ENCODE measurements at places on chromosomes 13 and 19. TPM values are rescaled to one million over a fixed set of nuclear protein-coding genes. Genes with fewer than 3 reads are reported as not detected.

DNA sequence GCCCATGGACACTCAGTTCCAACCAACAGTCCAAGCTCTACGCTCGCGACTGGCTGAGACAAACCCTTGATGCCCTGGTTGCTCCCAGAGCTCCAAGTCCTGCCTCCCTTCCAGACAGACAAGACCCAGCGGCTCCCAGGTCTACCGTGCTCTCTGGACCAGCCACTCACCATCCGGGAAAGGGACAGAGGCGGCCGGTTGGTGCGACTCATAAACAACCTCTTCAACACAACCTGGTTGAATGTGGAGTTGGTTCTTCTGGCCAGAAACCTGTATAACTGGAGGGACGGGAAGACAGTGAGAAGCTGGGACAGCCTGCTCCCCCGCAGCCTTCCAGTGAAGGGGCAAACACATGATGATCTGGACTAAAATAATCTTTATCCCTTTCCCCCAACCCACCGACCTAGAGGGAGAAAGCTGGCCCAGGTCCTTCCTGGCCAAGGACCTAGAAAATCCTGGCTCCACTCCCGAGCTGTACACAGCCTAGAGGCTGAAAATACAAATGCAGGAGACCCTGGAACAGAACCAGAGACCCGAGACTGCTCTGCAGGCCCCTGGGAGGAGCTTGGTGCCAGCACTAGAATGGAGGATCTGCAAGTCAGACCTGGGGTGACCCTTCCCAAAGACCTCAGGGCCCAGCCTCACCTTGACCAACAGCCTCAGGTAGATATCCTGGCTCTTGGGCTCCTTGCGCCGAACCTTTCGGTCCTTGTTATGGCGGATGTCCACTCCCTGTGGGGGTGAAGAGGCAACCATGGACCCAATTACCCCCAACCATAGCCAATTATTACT lies 1.6 kb downstream of the RPL18 start:
- H3K36me3 ChIP-seq: no peaks in the 10 kb centered on the region
- H3K4me1 ChIP-seq: peaks cover 57% of the 10 kb centered on the region
- DNase-seq: no peak
- H3K4me3 ChIP-seq: peak overlapping the region; percentile 75
- no peaks in the 10 kb centered on the region for H3K27me3 ChIP-seq

DNA sequence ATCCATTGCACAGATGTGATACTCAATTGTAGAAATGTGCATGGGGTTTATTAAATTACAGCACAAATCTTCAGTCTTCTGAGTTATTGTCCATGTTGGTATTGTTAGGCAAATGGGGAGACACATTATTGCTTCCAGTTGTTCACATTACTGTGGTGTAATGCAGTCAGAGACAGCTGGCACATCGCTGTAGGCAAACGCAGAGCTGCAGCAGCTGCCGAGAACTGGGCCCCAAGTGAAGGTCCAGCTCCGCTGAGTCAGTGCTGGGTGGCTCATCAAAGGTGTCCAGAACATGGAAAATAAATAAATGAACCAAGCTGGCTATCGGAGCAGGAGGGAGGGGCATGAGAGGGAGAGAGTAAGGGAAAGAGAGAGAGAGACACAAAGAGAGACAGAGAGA lies 299.1 kb upstream of the OBI1 start:
- no peaks in the 10 kb centered on the region for H3K4me1 ChIP-seq
- H3K36me3 ChIP-seq: no peaks in the 10 kb centered on the region
- DNase-seq: no peak
- no peak overlapping the region for H3K4me3 ChIP-seq
- no peak overlapping the region for H3K27ac ChIP-seq
- no peaks in the 10 kb centered on the region for H3K27me3 ChIP-seq

Gene NLRP9
- not detected for total RNA-seq

DNA sequence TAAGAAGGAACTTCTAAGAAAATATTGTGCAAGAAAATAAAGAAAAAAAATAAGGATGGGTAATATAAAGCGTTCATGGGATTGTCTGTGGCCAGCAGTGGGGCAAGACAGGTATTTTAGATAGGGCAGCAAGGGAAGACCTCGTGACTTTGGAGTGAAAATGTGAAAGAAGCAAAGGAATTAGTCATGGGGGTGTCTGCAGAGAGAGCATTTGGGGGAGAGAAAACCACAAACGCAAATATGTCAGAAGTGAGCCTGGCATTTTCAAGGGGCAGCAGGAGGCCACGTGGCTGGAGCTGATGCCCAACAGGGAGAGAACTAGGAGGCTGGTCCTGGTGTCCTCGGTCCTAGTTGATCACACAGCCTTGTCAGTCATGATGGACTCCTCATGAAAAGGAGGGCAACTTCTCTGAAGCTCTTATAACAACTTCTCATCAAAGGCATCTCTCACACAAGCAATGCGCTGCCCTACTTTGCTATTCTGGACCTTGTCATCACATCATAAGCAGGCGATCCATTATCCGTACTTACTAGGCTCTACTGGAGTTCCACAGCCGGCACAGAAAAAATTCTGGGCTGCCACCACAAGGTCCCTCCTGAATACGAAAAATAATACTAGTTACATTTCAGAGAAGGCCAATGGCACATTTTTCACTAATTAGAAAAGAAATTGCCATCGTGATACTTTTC lies 31.0 kb downstream of the RUBCNL start:
- no peak overlapping the region for H3K27ac ChIP-seq
- no peaks in the 10 kb centered on the region for H3K4me1 ChIP-seq
- no peak overlapping the region for H3K4me3 ChIP-seq
- DNase-seq: no peak
- H3K36me3 ChIP-seq: no peaks in the 10 kb centered on the region
- H3K27me3 ChIP-seq: no peaks in the 10 kb centered on the region

Gene SLITRK6
- total RNA-seq: 2.0 TPM

GRCh38 chr19:38060331-38060730 lies 153.3 kb downstream of the SIPA1L3 start:
- H3K36me3 ChIP-seq: no peaks in the 10 kb centered on the region
- H3K27ac ChIP-seq: no peak overlapping the region
- H3K4me3 ChIP-seq: no peak overlapping the region
- DNase-seq: no peak
- no peaks in the 10 kb centered on the region for H3K27me3 ChIP-seq
- H3K4me1 ChIP-seq: no peaks in the 10 kb centered on the region

- H3K36me3 ChIP-seq: peaks cover 4% of the 10 kb centered on the region
- peaks cover 56% of the 10 kb centered on the region for H3K4me1 ChIP-seq
- no peak overlapping the region for H3K4me3 ChIP-seq
Observed at GRCh38 chr19:13003081-13003480, 7.8 kb downstream of the NFIX start.

DNA sequence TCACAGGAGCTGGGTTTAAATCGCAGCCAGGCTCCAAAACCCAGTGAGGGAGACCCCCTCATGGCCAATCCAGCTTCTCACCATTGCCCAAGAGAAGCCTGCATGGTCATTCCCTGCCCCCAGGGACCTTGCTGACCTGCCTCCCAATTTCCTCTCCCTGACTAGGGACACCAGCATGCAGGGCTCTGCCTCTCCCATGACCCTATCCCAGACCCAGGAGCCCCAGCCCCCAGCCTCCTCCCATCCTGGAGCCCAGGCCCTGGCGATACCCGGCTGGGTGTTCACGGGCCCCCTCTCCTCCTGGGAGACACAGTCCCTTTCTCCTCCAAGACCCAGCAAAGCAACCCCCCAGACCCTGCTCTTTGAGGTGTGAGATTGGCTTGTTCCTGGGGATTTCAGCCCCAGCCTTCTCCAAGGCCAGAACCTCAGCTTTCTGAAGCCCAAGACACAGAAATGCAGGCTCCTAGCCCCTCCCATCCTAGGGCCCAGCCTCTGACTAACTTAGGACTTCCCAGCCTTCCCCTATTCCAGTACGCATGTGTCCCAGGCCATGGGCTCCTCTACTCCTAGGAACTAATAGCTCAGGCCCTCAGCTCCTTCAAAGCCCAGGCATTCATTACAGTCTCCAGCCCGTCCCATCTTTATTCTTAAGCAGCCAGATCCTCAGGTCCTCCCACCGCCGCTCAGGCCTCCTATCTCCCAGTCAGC lies 1.1 kb downstream of the GYS1 start:
- DNase-seq: peak; percentile 78
- H3K4me1 ChIP-seq: peaks cover 43% of the 10 kb centered on the region
- peak overlapping the region; percentile 56 for H3K4me3 ChIP-seq
- no peaks in the 10 kb centered on the region for H3K27me3 ChIP-seq
- peak overlapping the region; percentile 86 for H3K27ac ChIP-seq
- H3K36me3 ChIP-seq: no peaks in the 10 kb centered on the region

GRCh38 chr13:30045916-30046704 lies 195.7 kb upstream of the UBL3 start:
- H3K4me3 ChIP-seq: no peak overlapping the region
- H3K27me3 ChIP-seq: no peaks in the 10 kb centered on the region
- DNase-seq: no peak

DNA sequence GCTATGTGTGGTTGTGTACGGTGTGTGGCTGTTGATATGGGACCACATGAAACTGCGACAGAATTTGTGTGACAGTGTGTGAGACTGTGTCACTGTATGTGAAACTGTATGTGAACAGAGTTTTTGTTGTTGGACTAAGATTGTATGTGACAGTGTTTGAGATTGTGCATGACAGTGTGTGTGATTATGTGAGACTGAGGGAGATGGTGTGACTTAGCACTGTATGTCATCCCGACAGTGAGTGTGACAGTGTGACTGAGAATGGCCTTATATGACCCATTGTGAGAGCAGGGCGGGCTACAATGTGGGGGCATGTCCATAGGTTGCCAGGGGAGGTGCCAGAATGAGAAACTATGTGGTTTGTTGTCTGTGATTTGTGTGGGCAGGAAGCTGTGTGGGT lies 930 bp downstream of the ZNF583 start:
- no peak overlapping the region for H3K27ac ChIP-seq
- H3K4me1 ChIP-seq: peaks cover 4% of the 10 kb centered on the region
- DNase-seq: no peak
- no peaks in the 10 kb centered on the region for H3K27me3 ChIP-seq
- H3K36me3 ChIP-seq: peaks cover 39% of the 10 kb centered on the region

GRCh38 chr19:14804765-14805164 lies 26.4 kb upstream of the ADGRE2 start:
- H3K36me3 ChIP-seq: no peaks in the 10 kb centered on the region
- no peaks in the 10 kb centered on the region for H3K27me3 ChIP-seq
- DNase-seq: no peak
- H3K4me1 ChIP-seq: no peaks in the 10 kb centered on the region

- peaks cover 21% of the 10 kb centered on the region for H3K27me3 ChIP-seq
- no peak overlapping the region for H3K4me3 ChIP-seq
- H3K4me1 ChIP-seq: peaks cover 4% of the 10 kb centered on the region
- no peak for DNase-seq
- peaks cover 5% of the 10 kb centered on the region for H3K36me3 ChIP-seq
Observed at GRCh38 chr19:47711652-47712242, 1.5 kb upstream of the EHD2 start.

- no peak for DNase-seq
- no peak overlapping the region for H3K27ac ChIP-seq
- H3K4me3 ChIP-seq: no peak overlapping the region
- no peaks in the 10 kb centered on the region for H3K4me1 ChIP-seq
Observed at GRCh38 chr13:76813891-76814290, 72.3 kb downstream of the KCTD12 start.

Gene PGLYRP1
- 6.3 TPM for total RNA-seq

- H3K4me3 ChIP-seq: peak overlapping the region; percentile 83
- peaks cover 48% of the 10 kb centered on the region for H3K4me1 ChIP-seq
- peaks cover 34% of the 10 kb centered on the region for H3K36me3 ChIP-seq
- no peak for DNase-seq
Observed at GRCh38 chr19:44644402-44645016, 799 bp downstream of the PVR start.

Gene ZNF556
- total RNA-seq: not detected

DNA sequence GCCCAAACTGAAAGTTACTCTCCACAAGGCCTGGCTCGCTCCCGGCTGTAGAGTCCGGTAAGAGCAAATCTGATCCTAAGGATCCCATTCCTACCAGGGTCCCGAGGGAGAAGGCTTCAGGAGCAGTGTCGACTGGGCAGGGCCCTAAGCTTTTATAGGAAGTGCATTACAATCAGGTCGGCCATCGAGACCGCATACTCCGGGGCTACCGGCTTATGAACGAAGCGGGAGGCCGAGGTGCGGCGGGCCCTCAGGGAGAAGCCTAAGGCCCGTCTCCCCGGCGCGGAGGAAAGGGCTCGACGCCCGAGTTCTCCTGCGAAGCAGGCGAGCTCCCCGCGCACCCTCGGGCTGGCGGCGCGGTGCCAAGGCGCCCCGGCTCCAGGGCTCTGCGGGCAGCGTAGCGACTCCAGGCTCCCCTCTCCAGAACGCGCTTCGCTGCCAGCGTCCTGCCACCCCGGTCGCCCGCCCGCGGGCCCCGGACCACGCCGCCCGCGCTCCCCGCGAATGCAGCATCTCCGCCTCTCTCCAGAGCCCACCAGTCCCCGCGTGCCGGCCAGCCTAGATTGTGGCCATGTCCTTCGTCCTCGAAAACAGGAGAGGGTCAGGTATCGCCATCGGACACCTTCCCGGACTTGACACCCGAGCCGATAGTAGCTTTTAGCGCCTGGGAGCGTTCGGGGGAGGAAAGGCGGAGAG lies 1.4 kb downstream of the EFNB2 start:
- H3K27me3 ChIP-seq: no peaks in the 10 kb centered on the region
- DNase-seq: peak; percentile 50
- H3K36me3 ChIP-seq: no peaks in the 10 kb centered on the region

Gene ATP1A3
- not detected for total RNA-seq

DNA sequence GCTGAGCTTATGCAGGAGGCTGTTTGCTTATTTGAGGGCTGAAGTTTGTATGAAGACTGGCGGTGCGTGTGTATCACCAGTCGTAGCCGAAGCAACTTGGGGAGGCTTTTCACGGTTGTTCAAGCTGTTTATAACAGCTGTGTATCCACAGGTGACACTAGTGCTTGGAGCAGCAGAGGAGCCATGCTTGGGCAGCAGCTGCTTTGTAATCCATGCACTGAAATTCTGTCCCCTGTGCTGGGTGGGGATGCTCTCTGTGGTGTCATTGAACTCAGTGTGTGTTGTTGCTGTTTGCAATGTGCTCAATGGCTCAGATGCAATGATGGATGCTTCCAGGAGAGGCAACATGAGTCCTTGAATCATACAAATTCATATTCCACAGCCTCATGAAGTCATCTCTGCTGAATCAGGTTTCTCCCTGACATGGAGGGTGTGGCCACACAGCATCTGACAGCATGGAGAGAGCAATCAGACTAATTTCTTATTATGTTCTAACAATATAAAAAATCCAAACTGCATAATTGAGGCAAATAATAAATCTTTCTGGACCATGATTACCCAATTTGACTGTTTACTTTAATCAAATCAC lies 18.8 kb upstream of the GTF3A start:
- DNase-seq: no peak
- no peak overlapping the region for H3K4me3 ChIP-seq
- peaks cover 6% of the 10 kb centered on the region for H3K4me1 ChIP-seq
- H3K27me3 ChIP-seq: no peaks in the 10 kb centered on the region
- H3K27ac ChIP-seq: no peak overlapping the region

DNA sequence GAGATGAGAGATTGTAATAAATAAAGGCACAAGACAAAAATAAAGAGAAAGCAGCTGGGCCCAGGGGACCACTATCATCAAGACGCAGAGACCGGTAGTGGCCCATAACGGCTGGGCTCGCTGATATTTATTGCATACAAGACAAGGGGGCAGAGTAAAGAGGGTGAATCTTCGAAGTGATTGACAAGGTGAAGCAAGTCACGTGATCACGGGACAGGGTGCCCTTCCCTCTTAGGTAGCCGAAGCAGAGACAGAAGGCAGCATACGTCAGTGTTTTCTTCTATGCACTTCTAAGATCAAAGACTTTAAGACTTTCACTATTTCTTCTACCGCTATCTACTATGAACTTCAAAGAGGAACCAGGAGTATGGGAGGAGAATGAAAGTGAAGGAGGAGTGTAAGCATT lies 4.6 kb upstream of the PRKCG start:
- peaks cover 74% of the 10 kb centered on the region for H3K4me1 ChIP-seq
- H3K27ac ChIP-seq: no peak overlapping the region
- DNase-seq: no peak

- peaks cover 10% of the 10 kb centered on the region for H3K36me3 ChIP-seq
- peak overlapping the region; percentile 82 for H3K27ac ChIP-seq
- no peak for DNase-seq
- peak overlapping the region; percentile 75 for H3K4me3 ChIP-seq
- H3K27me3 ChIP-seq: no peaks in the 10 kb centered on the region
Observed at GRCh38 chr19:35545855-35546381, 492 bp downstream of the TMEM147 start.
